Stimulated activated CD8-positive, alpha-beta memory T cell treated with anti-CD3 and anti-CD28 coated beads, Interleukin-15, amount 100 ng/mL, for 24 hours (primary cell): ENCODE measurements at places on chromosomes 16 and 17.

- DNase-seq: no peak
Observed at GRCh38 chr17:2018716-2019510, 6.2 kb downstream of the RTN4RL1 start.

- DNase-seq: no peak
Observed at GRCh38 chr17:10042589-10043244, 137.6 kb upstream of the RCVRN start.

DNA sequence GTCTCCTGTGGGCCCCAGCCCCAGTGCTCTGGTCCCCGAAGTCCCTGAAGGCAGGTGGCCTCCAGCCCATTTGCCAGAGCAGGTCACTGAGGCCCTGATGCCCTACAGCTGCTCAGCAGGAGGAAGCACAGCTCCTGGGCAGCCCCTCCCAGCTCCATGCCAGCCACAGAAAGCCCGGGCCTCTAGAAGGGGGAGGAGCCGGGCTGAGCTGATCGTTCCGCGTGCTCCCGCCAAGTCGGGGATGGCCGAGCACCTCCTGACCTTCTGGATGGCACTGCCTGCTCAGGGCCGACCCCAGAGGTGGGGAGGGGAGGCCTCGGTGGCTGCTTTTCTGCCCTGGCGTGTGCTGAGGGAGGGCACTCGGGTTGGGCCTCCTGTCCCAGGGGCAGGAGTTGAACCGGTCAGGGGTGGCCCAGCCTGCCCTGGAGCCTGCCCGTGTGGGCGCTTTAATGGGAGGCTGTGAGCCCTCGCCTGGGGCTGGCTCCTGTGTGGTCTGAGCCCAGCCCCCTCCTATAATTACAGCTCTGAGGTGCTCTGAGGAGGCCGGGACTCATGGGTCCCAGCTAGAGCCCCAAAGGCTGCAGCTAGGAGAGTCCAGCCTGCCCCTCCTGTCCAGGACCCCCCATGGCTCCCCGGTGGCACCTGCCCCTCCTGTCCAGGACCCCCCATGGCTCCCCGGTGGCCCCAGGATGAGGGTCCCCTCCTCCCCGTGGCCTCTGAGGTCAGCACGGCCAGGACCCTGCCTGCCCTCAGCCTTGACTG is 29.7 kb downstream of the ZFPM1 start:
- DNase-seq: no peak

- DNase-seq: no peak
Observed at GRCh38 chr16:8963010-8963820, 491 bp downstream of the USP7 start.

DNA sequence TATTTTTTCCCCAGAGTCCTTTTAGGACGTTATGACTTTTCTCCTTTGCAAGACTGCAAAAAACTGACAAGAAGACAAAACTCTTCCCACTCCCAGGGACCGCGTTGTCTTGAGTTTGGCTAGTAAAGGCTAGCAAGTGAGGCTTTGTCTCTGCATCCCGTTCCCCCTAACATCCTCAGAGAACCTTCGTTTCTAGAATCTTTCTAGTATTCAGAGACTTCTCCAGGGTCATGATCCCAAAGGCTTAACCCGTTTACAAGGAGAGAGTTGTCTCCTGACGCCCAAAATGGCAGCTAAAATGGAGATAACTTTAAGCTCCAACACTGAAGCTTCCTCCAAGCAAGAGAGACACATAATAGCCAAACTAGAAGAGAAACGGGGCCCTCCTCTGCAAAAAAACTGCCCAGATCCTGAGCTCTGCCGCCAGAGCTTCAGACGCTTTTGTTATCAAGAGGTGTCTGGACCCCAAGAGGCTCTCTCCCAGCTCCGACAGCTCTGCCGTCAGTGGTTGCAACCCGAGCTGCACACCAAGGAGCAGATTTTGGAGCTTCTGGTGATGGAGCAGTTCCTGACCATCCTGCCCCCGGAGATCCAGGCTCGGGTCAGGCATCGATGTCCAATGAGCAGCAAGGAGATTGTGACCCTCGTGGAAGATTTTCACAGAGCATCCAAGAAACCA is 843 bp downstream of the ZNF174 start:
- DNase-seq: no peak

GRCh38 chr16:83713597-83713996 is 94.2 kb upstream of the HSBP1 start:
- DNase-seq: no peak

- DNase-seq: no peak
Observed at GRCh38 chr17:81514489-81514738, 1.8 kb upstream of the ACTG1 start.

DNA sequence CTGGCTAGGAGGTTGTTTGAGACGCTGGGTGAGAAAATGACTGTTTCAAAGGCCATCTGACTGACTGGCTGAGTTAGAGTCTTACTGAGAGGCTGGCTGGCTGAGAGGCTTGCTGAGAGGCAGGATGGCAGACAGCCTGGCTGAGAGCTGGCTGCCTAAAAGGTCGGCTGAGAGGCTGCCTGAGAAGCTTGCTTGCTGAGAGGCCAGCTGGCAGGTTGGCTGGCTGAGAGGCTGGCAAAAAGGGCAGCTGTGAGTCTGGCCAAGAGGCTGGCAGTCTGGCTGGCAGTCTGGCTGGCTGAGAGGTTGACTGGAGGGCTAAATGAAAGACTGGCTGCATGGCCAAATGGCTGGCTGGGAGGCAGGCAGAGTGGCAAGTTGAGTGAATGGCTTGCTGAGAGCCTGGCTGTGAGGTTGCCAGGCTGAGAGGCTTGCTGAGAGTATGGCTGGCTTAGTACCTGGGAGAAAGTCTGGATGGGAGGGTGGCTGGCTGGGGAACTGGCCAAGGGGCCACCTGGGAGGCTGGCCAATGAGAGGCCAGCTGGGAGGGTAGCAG is 35.3 kb upstream of the ACSM2B start:
- no peak for DNase-seq

DNA sequence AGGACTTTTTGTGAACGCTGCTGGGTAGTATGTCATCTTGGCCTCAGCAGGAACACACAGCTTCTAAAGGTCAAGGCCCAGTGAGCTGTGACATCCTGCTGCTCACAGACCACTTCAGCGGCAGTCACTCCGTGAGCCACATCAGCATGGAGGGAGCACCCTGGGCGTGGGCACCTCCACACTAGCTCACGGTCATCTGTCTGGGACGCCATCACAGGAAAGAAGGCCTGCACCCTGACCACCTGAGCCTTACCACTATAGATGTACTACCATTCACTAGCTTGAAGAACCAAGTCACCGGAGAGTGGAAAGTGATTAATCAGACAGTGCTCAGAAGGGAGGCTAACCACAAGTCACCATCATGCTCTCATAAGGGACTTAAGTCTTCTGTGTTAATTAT is 3.3 kb downstream of the AXIN1 start:
- DNase-seq: no peak

DNA sequence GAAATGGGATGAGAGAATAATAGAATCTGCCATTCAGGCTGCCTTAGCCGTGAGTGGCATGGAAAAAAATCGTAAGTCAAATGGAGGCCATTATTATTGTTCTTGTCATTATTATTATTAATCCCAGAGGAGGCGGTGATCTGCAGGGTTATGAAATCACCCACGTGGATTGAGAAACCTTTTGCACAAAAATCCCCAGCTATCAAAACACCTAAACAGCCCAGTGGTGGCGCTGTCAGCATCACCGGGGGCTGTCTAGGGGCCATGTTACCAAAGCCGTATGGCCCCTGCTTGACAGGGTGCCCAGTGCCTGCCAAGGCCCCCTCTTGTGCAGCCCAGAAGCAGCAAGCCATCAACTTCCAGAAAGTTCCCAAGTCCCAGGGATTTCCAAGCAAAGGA is 25.2 kb downstream of the CNGB1 start:
- DNase-seq: no peak

GRCh38 chr17:14078027-14078426 is 8.7 kb downstream of the COX10 start:
- DNase-seq: no peak

DNA sequence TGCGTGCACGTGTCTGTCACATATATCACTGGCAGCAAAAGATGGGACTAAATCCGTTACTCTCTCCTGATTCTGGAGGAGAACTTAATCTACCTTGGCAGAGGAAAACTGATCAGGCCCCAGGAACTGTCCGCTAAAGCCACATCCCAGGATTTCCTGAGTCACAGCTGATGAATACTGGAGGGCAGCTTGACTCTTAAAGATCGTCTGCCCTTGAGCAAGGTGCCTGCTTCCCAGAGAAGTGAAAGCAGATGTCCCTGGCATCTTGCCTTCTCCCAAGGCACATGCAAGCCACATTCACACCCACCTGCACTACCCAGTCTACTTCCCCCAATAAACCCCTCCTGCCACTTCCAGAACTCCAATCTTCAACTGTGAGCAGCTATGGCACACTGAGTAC is 99.8 kb downstream of the CPPED1 start:
- no peak for DNase-seq

GRCh38 chr17:63035695-63036094 is 69.7 kb downstream of the TANC2 start:
- DNase-seq: no peak

DNA sequence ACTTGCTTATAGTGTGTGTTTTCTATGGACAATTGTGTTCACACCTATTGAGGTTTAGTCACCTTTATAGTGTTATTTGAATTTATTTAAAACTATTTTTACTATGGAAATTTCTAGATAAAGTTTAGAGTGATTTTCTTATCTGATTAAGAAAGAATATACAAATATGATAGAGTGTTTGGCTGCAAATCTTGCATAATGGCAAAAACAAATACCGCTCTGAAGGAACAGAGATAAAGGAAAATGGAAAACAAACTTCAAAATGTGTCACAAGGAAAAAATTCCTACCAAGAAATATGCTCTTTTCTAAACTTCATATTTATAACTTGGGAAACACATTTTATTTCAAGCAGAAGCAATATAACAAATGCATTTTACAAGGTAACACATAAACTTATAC is 423.1 kb downstream of the TOX3 start:
- DNase-seq: no peak

DNA sequence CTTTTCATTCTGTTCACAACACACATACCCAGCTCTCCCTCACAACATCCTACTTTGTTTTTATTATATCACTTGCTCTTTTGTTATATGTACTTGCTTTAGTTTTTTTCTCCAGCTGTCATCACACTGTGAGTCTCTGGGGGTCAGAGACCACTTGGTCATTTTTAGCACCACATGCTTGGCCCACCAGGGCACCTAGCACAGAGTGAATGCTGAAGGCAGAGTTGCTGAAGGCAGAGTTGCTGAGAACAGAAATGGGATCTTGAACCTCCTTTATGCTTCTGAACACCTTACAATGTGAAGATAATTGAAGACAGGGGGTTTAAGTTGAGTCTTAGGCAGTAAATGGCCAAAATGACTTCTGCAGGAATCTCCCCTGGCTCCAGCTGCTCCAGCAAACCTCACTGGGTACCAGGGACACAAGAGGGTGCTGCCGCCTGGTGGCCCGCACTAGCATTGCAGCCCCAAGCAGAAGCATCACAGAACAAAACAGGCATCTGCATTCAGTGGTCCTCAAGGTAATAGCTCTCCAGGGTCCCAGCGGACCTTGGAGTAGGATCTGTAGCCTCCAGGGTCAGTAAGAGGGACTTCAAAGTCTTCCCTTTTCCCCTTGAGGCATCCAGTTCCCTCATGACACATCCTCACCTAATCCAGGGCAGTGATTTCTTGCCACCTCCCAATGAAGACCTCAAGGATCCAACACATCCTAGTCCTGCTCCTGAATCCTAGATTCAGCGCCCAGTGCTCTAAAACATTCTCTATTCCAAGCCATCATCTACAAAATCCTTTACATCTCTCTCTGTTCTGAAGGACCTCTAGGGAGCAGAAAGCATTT is 1972.6 kb downstream of the TP53TG3F start:
- no peak for DNase-seq

- no peak for DNase-seq
Observed at GRCh38 chr16:52466994-52467393, 79.9 kb downstream of the TOX3 start.

GRCh38 chr17:78826836-78827509 is 13.6 kb downstream of the USP36 start:
- no peak for DNase-seq

- no peak for DNase-seq
Observed at GRCh38 chr16:52843381-52843780, 209.3 kb downstream of the CHD9NB start.

DNA sequence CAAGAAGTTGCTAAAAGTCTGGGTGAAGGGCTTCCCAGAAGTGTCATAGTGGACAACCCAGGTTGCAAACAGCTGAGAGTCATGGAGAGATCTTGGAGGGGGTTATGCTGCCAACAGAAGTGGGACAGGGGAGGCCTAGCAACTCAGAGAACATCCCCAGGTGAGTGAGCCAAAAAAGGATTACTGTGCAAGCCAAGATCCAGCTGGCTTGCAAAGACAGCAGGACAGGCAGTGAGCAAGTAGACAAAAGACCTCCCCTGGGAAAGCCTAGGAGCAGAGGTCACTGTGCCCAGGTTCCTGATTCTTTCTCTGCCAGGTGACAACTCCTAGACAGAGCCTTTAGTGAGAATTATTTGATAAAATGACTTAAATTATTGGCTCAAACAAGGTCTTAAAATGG is 9.5 kb upstream of the LONP2 start:
- DNase-seq: no peak

DNA sequence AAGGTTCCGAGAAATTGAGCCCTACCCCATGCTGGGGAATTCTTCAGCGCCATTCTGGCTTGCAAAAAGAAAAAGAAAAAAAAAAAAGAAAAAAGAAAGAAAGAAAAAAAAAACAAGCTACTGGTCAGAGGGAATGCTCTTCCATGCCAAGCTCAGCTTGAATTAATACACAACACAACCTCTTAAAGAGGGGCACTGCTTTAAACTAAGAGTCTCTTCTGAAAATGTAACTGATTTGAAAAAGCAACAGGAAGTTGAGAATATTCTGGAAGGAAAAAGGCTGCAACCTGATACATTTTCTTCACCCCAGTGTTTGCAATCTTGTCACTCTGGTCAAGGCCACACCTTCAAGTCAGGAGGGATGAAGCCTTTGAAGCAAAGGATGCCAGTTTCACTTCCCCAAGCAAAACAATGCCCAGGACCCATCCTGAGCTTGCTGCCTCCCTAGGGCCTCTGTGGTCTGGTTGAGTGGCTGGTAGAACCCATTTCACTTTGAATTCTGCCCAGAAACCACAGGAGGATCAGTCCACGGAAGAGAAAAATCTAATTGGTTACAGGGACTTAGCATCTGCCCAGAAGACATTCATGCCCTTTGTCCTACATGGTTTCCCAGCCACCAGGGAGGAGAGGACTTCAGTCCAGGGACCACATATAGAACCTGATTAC is 389.7 kb downstream of the SOX9 start:
- DNase-seq: no peak

- DNase-seq: no peak
Observed at GRCh38 chr16:61323456-61323855, 712.8 kb downstream of the CDH8 start.

DNA sequence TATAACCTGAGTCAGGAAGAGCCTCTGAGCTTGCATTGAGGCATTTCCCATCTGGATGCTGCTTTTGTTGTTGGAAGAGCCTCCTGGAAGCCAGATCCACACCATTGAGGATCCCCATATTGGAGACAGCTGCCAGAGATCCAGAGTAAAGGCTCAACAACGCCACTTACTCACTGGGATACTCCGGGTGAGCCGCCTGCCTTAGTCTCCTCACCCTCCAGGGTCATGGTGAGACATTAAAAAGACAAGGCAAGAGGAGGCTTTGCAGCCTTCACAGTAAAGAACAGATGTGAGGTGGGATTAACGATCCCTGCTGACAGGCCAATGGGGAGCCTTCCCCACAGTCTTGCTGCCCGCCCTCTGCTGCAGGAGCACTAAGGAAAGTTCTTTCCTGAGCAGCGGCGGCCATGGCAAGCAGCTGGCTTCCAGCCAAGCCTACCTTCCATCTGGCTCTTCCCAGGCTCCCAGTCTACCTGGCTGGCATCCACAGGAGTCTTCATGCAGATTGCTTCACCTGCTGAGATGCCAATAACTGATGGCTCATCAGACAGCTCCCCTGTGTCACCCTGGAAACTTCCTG is 198.5 kb downstream of the CYLD start:
- no peak for DNase-seq

- no peak for DNase-seq
Observed at GRCh38 chr16:88911136-88911945, 44.9 kb upstream of the PABPN1L start.
